ENCODE measurements at places on chromosomes 1 and 21.

GRCh38 chr1:185486346-185486745 is 169.3 kb upstream of the IVNS1ABP start:
- no peak for DNase-seq

DNA sequence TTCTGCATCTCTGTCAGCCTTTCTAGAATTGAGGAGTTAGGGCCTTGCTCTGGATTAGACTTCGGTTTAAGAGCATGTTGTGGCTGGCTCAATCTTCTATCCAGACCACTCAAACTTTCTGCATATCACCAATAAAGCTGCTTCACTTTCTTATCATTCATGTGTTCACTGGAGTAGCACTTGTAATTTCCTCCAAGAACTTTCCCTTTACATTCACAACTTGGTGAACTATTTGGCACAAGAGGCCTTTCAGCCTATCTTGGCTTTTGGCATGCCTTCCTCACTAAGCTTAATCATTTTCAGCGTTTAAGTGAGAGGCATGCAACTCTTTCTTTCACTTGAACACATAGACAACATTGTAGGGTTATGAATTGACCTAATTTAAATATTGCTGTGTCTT is 3.6 kb upstream of the HORMAD1 start:
- no peak for DNase-seq

- DNase-seq, result peak; percentile 34
These were observed 31.2 kb downstream of the CHD1L start for GRCh38 chr1:147273409-147274336.

GRCh38 chr1:78348496-78349284 is 142.1 kb upstream of the PTGFR start:
- DNase-seq, result no peak

DNA sequence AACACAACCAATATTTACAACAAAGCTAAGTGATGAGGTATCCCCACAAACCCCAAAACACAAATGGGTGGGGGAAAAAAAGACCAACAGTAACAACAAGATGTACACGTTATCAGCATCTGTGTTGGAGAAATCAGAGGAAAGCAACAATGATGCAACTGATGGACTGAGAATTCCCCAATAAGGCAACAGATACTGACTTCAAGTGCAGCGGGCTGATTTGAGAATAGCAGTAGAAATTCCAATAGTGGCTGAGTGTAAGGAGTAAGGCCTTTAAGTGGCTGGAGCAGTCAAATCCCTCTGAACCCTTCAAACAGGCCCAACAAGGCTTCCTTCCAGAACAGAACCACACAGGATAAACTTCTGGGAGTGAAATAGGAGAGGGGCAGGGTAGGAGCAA is 97.6 kb downstream of the TM2D1 start:
- DNase-seq, result no peak

Measured in NCI-H2171 (cell line).